ENCODE measurements at places on chromosomes 12 and 14.

DNA sequence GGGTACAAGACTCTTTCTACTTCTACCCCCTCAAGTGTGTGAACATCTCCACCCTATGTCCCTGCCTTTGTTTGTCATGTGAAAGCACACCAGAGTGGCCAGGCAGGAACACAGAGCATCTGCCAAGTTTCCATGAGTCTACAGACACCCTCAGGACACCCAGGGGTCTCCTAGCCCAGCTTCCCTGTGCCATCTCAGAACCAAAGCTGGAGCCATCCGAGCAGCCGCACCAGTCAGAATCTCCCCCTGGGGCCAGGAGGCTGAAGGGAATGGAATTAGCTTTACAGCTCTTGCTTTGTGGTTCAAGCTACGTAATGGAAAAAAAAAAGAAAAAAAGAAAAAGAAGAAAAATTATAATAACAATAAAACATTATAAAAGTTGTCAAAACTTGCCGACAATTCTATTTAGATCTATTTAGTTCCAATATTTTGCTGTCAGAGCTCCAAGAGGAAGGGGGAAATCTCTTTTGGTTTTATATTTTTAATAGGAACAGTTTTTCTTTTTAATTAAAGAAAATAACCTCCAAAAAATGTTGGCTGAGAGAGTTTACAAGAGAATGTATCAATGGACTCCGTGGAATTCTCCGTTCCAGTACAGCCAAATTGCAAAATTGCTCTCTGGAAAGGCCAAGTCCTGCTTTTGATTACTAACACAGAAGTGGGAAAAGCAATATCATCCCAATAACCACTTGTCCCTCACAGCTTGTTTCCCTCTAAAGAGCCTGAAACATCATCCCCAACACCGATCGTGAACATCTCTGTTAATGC is 37.1 kb downstream of the TBX5 start:
- no peak for DNase-seq

- DNase-seq, result no peak
These were observed 326.9 kb upstream of the SFSWAP start for GRCh38 chr12:131383741-131384543.

DNA sequence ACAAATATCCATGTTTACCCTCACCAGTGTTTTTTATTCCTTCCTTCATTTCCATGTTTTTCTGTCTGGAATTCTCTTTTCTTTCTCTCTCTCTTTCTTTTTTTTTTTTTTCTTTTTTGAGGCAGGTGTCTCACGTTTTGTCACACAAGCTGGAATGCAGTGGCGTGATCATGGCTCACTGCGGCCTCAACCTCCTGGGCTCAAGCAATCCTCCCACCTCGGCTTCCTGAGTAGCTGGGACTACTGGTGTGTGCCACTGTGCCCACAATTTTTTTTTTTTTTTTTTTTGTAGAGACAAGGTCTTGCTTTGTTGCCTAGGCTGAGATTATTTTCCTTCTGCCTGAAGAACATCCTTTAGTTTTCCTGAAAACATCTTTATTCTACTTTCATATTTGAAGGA is 15.0 kb upstream of the AMIGO2 start:
- DNase-seq, result no peak

DNA sequence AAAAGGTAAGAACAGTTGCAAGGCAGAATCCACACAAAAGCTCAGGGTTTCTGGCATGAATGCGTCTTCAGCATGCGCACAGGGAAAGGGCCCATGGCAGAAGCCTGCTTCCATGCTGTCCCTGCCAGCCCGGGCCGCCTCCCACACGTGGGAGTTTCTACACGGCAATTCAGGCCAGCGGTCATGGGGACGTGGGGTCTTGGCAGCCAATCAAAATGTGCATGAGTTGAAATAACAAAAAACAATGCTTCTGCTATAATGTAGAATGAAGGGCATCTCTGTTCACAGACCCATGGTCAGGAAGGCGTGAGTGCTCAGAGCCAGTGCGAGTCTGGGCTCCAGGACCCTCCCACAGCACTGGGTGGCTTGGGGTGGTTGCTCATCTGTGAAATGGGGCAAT is 28.6 kb downstream of the AMN start:
- DNase-seq, result no peak

DNA sequence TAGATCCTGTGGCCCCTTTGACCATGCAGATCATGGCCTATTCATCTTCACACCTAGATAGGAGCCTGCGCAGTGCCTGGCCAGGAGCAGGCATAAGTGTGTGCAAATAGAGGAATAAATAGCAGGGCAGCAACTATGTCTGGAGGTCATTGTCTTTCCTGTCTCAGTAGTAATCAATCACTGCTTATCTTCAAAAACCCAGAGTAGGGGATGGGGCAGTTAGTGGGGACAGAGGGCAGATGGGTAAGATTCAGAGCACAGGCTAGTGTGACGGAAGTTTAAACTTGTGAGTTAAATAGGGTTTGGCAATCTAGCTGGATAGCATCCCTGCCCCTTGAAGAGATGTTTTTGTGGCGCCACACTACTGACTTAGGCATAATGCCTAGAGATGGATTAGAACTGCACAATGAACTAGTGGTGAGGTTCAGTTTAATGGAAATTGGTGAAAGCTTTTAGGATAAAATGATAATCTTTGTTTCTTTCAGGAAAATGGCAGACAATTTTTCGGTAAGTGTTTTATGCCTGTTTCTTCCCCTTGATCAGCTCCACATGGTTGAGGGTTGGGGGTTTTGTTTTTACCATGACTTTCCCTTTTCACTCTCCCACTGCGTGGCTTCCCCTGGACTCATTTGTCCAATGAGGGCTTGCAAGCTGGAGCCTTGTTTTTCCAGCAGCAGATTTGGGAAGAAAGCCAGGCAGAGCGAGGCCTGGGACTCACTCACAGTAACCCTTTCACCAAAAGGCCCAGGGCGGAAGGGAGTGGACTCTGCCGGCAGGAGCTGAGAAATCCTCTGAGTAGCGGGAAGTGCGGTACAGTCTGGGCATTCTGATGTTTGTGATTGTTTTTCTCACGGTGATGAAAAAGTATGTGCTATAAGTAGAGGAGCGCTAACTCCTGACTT is 8.1 kb downstream of the LGALS3 start:
- DNase-seq, result no peak

DNA sequence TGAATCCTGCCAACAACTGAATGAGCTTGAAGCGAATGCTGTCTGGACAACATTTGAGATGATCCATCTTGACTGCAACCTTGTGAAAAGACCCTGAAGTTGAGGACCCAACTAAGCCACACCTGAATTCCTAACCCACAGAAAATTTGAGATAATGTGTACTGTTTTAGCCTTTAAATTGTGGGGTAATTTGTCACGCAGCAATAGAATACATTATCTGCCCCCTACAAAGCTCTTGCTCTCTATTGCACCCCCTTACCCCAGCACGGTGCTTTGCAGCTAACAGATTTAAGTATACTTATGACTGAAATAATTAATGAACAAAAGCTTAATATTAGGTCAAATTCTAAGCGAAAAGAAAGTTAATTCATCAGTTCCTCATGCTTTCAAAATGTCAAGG is 1.6 kb downstream of the POLE2 start:
- no peak for DNase-seq

GRCh38 chr12:120138366-120138765 is 21.8 kb upstream of the RAB35 start:
- DNase-seq, result no peak

GRCh38 chr12:15897433-15897832 is 13.7 kb upstream of the DERA start:
- no peak for DNase-seq

DNA sequence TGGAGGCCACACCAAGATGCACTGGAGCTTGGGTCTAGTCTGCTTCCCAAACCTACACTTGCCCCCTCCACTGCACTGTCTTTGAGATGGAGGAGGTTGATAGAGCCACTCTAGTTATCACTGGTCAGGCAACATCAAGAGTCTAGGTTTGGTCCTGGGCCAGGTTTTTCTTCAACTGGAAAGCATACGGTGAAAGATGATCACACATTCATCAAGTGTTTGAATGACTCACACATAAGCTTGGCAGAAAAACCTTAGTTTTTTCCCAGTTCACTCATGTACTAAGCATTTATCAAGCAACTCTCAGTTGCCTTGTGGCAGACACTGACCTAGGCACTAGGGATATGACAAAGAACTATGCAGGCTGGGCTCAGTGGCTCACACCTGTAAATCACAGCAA is 84.5 kb downstream of the PLEKHG3 start:
- DNase-seq, result no peak

- DNase-seq, result no peak
These were observed 126.1 kb downstream of the FIGNL2 start for GRCh38 chr12:51722431-51722830.

DNA sequence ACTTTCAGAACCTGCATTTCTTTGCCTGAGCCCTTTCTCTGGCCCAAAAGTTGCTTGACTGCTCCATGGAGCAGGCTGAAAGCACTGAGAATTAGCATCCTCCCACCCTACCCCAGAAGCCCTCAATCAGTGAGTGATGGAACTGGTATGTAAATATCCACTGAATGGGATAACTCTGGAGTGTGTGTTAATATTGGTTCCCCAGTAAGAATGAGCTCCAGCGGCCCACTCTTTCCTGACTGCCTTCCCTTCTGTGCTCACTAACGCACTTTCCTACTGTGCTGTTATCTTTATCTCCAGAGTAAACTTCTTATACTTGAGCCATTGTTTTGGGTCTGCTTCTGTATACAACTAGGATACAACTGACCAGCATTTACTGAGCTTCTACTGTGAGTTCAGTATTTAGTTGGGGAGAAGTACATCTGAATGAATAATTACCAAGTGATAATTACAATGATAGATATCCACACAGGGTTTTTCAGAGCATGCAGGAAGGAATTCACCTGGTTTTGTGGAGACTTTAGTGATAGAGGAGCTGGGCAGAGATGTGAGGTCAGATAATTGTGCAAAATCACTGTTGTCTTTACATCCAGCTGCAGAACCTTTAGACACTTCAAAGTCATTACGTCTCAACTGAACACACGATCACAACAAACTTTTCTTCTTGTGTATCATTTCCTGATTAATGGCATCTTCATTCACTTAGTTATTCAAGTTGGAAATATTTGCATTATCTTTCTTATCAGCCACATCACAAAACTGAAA is 149.2 kb upstream of the BTG1 start:
- no peak for DNase-seq

DNA sequence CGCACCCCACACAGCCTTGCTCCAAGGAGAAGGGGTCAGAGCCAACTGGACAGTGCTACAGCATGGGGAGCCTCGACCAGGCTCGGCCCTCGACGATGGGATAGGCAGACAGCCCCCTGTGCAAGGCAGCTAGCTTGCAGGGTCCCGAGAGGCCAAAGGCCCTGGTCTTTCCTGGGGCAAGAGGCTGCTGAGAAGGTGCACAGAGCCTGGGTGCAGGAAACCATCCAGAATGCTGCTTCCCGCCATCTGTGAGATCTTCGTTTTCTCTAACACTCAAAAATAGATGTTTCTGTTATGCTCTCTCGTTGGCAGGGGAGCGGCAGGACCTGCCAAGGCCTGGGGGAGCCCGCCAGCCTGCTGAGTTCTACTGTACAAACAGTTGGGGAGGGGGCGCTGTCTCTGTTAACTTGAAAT is 168.0 kb upstream of the RTL1 start:
- no peak for DNase-seq

GRCh38 chr12:131723532-131723931 is 12.6 kb downstream of the SFSWAP start:
- no peak for DNase-seq

DNA sequence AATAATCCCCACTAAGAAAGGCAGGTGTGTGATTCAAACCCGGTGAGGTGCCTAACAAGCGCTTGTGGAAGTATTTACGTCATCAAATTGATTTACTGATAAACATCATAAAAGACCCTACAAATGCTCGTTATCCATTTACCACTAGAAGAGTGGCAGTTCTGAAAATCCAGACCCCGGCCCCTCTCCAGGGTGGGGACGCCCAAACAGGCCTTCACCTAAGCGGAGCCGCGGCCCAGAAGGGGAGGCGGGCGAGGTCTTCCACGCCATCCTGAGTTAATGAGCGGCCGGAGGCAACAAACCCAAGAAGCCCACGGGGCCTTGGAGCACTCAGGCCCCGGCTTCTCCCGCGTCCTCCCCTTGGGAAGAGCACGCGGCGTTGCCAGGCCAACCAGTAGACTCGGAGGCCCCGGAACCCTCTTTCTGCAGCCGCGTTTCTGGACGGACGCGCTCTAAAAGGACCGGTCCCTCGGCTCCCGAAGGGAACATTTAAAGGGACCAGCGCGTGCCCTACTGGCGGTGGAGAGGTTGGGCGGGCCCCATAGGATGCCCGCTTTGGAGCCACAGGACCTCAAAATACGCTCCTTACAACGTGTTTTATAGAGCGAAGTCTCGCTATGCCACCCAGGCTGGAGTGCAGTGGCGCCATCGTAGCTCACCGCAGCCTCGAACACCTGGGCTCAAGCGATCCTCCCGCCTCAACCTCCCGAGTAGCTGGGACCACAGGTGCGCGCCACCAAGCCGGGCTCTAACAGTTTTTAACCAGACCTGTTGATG is 3.5 kb downstream of the PTPN21 start:
- peak; percentile 82 for DNase-seq

GRCh38 chr12:1695886-1696670 is 5.2 kb downstream of the ADIPOR2 start:
- no peak for DNase-seq

DNA sequence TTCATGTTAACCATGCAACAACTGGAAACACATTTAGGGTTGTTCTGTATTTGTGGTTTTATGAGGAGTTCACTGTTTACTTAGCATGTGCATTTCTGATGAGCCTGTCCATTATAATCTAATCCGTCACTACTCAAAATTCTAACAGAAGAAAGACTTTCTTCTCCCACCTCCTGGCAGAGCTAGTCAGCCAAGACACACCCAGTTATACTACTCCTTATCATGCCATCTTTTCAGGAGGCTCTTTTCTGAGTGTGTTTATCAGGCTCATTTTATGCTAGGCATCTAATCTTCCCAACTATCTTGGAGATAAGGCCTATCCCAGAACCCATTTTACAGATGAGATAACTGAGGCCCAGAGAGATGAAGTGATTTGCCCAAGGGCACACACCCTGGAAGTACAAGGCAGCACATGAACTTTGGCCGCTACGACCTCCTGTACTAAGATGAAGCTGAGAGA is 10.4 kb upstream of the MED13L start:
- DNase-seq, result no peak

GRCh38 chr14:97724265-97724731 is 927.1 kb downstream of the VRK1 start:
- peak; percentile 72 for DNase-seq

DNA sequence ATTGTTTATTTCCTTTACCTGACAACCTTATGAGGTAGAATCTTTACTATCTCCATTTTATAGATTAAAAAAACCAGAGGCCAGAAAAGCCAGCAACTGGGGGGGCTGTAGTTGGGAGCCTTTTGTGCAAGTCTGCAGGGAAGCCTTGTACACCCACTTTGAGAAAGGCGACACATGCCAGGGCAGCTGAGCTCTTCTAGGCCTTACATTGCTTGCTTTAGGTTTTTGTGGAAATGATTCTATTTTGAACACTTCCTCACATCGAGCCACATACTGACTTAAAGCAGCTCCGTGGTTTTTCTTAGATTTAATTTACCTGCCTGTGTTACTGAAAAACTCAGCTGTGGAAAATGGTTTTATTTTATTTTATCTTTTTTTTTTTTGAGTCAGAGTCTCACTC is 34.6 kb downstream of the EP400 start:
- DNase-seq, result no peak

DNA sequence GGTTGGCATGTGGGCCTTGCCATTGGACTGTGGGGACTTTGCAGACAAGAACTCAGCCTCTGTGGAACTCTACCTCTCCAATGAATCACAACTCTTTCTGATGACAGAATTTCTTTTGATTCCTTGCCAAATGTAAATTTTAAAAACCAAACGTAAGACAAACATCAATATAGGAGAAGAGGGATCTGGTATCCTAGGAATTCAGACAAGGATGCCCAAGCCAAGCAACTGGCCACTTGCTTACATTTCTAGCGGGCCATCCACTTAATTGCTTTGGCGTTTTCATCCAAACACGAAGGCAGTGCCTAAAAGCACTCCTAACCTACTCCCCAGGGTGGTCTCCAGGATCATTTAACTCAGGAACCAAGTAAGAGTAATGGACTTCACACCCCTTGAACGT is 23.4 kb upstream of the RAB35 start:
- DNase-seq, result no peak

Data from activated T-cell treated with anti-CD3 and anti-CD28 coated beads, Interleukin-2, amount 50 U/mL, for 24 hours (primary cell).